ENCODE measurements at places on chromosomes 2 and 18. TPM values are rescaled to one million over a fixed set of nuclear protein-coding genes. Genes with fewer than 3 reads are reported as not detected.

DNA sequence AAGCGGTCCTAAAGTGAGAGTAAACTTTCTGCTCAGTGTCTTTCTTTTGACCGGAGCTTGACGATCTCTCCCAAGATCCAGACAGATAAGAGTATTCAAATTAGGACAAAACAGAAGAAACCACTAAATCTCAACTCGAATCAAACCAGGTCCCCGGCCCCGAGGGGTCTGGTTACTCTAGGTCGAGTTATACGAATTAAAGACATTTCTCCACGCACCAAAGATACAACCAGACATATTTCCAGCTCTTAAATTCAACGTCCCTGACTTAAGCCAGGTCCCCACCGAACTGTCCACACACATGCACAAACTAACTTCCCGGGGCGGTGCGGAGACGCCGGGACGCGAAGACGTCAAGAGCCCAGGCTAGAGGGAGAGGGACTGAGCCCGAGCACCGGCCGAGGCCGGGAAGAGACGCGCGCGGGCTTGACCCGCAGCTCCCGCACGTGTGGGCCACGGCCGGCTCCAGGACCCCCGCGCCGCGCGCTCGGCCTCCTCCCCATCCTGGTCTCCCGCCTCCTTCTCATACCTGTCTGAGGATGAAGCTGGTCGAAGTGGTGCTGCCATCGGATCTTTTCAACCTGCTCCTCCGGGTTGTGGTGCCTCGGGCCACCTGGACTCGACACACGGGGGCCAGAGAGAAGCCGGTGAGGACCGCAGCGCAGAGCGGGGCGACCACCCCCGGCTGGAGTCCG is 896 bp downstream of the CACNB4 start:
- no peak for DNase-seq

GRCh38 chr2:185736210-185736609 is 2.4 kb upstream of the FSIP2 start:
- DNase-seq: no peak

DNA sequence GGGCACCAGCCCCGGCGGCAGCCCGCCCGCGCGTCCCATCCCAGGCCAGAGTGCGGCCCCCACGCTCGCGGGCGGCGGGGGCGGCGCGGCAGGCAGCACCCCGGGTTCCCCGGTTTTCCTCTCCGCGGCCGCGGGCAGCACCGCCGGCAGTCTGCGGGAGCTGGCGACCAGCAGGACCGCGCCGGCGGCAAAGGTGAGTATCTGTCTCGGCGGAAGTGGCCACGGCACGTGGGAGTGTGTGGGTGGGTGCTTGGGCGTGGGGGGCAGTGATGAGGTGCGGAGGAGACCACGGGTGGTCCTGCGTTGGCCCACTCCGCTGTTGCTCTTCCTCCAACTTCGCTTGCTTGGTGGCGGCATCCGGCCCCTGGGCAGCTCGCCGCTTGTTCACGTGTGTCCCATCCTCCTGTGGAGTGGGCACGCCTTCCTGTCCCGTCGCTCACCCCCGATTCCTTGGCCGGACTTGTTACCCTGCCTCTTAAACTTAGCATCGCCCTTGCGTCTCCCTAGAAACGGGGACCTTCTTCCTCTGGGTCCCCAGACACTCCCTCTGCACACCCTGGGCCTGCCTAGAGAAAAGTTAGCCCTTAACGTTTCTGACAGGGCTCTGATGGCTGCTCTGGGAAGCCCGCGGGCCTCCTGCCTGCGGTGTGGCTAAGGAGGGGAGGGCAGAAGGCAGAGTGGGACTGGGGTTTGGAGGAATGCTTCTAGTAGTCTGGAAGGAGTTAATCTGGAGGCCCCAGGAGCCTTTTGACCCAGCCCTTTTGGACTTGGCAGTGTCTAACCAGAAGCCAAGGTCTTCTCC is 1.1 kb downstream of the SH3RF3 start:
- DNase-seq: no peak

DNA sequence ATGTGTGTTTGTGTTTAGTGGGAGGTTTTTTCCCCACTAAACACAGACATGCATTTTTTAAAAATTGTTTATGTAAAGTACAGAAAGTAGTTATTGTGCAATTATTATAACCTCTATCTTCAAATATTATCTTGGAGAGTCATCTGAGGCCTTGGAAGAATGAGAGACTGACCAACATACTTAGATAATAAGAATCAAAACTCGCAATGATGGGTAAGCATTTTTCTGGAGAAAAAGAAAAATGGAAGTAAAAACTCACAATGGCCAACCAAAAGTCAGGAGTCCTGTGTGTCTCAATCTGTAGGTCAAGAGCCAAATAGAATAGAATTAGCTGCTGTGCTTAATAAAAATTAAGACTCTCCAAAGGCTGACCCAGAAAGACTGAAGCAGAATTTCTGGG is 43.0 kb downstream of the MEMO1 start:
- no peak for DNase-seq

Gene SERPINB11
- not detected for total RNA-seq

Gene PLGLB2
- total RNA-seq: 5.6 TPM

GRCh38 chr2:148560496-148560895 is 84.1 kb upstream of the EPC2 start:
- no peak for DNase-seq

Gene LINC00305
- total RNA-seq: not detected

DNA sequence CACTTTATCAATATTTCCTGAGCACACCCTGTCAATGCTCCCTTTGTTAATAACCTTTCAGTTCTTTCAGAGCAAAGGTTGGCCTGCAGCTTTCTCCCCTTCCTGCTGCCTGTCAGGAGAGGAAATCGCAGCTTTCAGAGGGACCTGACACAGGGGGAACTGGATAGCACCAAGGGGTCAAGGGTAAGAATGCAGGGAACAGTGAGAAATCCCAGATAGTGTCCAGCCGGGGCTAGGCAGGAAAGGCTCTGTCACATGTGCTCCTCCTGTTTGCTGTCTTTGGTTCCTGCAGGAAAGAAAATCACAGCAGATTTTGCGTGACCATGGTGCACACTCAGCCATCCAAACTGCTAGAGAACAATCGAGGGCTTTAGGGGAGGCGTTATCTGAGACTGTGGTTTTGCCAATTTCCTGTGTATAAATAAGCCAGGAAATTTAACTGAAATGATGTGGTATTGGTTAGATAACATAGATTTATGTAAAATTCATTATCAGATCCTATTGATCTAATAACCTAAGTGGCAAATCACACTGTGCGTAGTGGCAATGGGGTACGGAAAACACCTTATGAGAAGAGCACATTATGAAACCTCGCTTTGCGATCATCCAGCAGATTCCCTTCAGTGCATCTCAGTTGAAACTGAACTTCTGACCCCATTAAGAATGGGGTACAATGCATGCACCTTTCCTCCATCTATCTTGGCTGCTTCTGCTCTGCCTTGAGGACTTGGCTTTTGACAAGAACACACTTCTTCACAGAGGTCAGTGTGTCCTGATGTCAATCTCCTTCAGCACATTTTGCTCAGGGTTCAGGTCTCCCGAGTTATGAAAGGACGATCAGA is 178.0 kb downstream of the ICOS start:
- no peak for DNase-seq

Gene CRYGD
- not detected for total RNA-seq

- DNase-seq: no peak
These were observed 600 bp downstream of the KATNAL2 start for GRCh38 chr18:46917803-46918600.

DNA sequence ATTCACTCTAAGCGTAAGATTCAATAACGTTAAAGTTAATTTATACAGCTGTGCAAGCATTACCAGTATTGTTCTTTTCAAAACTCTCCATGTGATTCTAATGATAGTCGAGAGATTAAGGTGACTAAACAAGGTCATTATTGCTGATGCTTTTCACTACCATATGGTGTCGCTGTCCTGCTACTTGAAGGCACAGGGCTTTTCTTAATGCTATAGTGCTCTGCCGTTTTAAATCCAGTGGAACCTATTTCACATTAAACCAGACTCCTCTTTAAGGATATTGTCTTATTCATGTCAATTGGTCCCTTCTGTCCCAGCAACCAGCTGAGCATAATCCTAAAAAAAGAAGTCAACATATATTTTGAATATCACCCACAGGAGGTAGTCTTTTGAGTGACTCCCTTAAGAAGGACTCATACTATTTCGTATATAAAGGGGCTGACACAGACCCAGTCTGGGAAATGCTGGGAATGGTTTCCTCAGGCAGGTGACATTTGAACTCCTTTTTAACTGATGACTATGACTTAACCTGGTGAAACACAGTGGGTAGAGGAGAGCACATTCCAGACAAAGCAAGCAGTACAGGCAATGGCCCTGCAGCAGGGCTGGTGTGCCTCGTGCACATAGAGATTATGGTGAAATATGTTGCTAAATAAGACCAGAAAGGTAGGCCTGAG is 53.9 kb upstream of the CYTIP start:
- DNase-seq: no peak

DNA sequence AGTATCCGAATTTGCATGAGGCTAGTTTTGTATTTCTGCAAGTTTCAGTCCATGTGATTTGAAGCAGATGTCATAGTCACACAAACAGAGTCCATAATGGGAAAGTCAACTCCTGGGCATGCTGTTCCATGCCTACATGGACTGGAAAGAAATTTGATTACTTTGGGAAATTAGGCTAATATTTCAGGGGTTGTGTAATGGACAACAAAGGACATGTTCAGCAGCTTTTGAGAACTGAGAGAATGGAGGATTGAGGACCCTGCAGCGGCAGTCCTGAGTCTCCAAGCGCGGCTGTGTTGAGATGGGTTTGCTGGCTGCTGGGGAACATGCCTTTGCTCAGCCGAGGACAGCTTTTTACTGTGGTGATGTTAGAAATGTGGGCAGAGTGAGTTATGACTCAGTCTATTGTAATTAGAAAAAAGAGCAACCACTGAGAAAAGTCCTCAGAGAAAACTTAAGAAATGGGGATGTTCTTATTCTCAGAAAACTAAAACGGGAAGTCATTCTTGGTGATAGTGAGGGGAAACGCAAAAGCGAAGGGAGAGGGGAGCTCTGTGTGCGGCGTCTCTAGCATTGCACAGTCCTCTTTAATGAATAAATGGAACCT is 149.2 kb downstream of the FAM210A start:
- no peak for DNase-seq

Gene VAMP8
- 23.2 TPM for total RNA-seq

Gene DSG3
- total RNA-seq: 21.0 TPM

Gene HOXD9
- 2.8 TPM for total RNA-seq
